ENCODE measurements at places on chromosomes 2 and 18. TPM values are rescaled to one million over a fixed set of nuclear protein-coding genes. Genes with fewer than 3 reads are reported as not detected.

The SLC4A5 gene
- total RNA-seq = under 0.01 TPM

The SP140L gene
- 16.8 TPM for total RNA-seq

The TUBA4B gene
- not detected for total RNA-seq

The REG1B gene
- not detected for total RNA-seq

The TMEM198 gene
- 2.9 TPM for total RNA-seq

DNA sequence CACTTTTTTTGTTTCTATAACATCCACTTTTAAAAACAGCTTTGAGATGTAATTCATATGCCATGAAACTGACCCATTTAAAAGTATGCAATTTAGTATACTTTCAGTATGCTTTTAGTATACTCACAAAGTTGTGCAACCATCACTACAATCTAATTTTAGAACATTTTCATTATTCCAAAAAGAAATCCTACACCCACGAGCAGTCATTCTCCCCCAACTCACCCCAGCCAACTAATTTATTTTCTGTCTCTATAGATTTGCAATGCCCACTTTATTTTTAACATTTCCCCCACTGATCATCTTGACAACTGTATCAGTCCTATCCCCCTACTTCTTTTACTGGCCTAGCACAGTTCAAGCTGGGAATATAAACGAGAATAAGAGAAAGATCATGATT lies 39.1 kb downstream of the FAM98A start:
- DNase-seq = no peak

GRCh38 chr2:159396799-159397198 lies 110.3 kb upstream of the WDSUB1 start:
- DNase-seq = no peak
